Fibroblast of skin of right quadriceps (primary cell): ENCODE measurements at places on chromosomes 5 and 9.

GRCh38 chr9:12497790-12498189 lies 195.4 kb upstream of the TYRP1 start:
- DNase-seq: no peak

DNA sequence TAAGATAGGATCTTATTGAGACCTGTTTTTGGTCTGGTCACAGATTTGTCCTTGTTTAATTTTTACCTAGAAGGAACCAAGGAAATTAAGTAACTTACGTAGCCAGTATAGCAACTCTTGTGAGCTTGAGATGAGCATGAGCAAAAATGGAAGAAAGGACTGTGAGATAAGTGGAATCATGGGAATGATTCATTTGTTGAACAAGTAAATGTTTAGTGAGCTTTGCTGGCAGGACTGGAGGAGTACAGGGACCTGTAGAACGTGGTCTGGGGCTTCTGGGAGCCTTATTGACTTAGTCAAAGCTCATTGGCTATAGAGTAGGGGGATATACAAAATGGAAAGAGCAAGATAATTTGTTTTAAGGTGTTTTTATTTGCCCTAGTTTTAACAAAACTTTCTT lies 3.0 kb downstream of the RAD23B start:
- DNase-seq: no peak

- DNase-seq: no peak
These were observed 380.5 kb downstream of the RASEF start for GRCh38 chr9:82682431-82682830.

DNA sequence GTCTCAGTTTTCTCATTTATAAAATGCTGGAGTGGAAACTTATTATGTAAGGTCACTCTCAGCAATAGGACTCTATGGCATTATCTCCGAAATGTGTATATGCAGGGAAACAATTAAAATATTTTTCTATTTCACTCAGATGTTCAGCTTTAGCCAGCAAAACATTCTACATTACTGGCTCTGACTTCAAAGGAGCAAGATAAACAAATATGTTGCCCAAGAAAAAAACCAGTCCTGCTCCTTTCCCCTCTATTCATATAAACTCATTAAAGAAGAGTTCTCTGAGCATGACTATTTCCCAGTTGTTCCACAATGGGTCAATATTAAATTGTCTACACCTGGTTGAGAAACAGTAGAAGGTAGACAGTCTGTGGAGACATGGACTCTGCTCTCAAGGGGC lies 155.0 kb downstream of the NPR3 start:
- peak; percentile 18 for DNase-seq

- no peak for DNase-seq
These were observed at the start of gene MUSK for GRCh38 chr9:110668570-110669167. Gene MUSK (plus strand): TSS chr9:110668791. CDS start chr9:110668905, 114 bp downstream.

DNA sequence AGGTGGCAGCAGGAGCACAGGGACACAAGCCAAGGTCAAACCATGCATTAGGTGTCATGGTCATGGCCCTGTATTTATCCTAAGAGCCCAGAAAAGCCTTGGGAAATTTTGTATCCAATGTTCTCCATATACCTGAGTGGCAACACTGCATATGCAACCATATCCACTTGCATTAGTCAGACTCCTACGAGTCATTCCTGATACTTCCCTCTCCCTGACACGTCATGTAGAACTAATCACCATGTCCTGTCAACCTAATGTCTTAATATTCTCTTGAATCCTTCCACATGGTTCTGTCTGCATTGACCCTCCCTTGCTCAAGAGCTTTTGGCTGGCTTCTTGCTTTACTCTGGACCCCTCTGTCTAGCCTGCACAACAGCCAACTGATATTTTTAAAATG lies 9.4 kb downstream of the SCGB3A2 start:
- DNase-seq: peak; percentile 8

DNA sequence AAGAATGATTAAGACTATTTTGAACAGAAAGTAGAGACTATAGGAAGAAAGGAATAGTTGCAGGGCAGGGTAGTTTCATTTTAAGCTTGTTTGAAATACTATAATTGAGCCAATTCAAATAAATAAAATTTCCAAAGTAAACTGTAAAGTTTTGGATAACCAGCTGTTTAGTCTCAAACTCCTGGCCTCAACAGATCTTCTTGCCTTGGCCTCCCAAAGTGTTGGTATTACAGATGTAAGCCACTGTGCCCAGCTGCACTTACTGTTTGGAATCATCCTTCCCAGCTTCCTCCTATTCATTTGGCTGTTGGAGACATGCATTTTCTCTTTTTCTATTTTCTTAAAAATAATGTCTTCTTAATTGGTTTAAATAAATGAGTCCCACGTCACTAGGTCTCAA lies 231.0 kb downstream of the NNT start:
- no peak for DNase-seq

DNA sequence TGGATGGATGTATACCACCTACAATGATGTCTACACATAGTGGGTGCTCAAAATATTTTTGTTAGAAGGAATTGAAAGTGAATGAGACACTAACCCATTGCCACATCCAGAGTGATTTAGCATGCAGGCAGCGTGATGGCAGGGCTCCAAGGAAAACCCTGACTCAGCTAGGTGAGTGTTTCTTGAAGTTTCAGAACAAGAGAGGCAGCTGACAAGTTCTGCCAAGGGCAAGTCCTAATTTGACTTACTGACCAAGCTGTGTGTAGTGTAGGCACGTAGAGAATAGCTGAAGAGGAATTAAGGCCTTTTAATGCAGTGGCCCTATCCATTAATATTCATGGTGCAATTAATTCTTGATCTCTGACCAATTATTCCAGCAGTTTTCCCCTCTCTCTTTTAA lies 107.8 kb upstream of the ATP10B start:
- peak; percentile 9 for DNase-seq

DNA sequence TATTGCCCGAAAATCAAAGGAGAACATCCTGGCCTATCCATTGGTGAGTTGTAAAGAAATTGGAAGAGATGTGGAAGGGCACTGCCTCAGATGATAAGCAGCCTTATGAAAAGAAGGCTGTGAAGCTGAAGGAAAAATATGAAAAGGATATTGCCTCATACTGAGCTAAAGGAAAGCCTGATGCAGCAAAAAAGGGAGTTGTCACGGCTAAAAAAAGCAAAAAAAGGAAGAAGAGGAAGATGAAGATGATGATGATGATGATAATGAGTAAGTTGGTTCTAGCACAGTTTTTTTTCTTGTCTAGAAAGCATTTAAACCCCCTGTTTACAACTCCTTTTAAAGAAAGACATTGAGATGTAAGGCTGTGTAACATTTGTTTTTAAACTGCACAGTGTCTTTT lies 59.8 kb upstream of the ZBED3 start:
- no peak for DNase-seq

GRCh38 chr5:136638084-136638483 lies 272.7 kb upstream of the TRPC7 start:
- no peak for DNase-seq

- DNase-seq: peak; percentile 6
These were observed 226.4 kb downstream of the EFNA5 start for GRCh38 chr5:107444300-107444699.

- DNase-seq: peak; percentile 57
These were observed 60.7 kb downstream of the NRG2 start for GRCh38 chr5:139982157-139982974.

- DNase-seq: peak; percentile 68
These were observed 244.2 kb upstream of the PIK3R1 start for GRCh38 chr5:67971223-67971830.

DNA sequence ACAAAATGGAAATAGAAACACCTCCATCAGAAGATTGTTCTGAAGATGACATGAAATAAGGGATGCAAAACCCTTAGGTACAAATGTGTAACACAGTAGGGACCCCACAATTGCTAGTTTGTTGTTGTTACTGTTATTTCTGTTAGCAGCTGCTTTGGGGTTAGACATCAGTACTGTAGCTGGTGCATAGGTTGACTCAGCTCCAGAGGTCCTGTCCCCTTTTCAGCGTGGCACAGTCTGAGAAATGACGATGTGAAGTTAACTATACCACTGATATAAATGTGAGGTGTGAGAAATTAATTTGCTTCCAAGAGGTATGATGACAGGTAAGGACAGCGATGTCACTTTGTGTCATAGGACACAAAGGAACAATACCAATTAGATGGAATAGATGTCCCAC lies 384.6 kb upstream of the KLF4 start:
- DNase-seq: no peak

GRCh38 chr5:79878721-79879336 lies 112.2 kb downstream of the MTX3 start:
- DNase-seq: no peak

DNA sequence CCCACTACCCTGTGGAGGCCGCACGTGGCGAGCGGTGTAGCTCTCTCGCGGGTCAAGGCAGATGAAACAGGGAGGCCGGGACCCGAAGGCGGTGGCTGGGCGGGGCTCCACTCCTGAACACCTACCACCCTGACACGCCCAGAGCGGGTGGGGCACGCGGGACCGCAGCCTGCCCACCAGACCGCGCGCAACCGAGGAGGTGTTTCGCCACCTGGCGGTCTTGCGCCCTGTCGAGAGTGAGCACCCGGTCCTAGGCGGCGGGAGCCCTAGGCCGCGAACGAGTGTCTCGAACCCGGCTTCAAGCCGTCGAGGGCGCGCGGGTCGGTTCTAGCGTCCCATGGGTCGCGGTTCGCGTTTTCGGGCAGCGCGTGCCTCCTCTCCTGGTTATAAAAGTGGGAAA lies 2.2 kb upstream of the EXOSC3 start:
- no peak for DNase-seq

DNA sequence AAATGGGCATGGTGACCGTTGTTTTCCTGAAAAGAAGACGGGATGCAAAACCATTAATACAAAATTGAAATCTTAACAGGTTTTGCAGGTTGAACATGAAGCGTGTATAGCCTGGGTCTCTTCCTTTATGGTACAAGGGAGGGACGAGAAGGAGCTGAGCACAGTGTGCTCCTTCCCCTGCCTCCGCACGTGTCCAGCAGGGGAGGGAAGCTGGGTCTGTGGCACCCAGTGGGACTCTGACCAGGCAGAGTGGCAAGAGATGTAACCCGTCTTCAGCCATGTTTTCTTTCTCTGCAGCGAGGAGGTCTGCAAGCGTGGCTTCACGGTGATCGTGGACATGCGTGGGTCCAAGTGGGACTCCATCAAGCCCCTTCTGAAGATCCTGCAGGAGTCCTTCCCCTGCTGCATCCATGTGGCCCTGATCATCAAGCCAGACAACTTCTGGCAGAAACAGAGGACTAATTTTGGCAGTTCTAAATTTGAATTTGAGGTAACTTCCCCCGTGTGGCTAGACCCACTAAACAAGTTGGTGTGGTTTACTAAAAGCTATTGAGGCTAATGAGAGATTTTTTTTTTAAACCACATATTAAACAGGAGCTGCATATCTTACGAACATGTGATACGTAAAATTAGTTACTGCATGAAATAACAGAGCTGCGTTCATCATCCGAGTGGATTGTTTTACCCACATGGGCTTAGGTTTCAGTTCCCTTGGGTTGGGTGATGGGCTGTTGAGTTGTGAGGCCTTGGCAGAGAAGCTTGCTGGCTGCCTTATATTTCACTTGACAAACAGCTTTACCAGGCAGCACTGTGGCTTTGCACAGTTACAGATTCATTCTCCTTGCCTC lies 143.7 kb downstream of the TRIO start:
- no peak for DNase-seq

DNA sequence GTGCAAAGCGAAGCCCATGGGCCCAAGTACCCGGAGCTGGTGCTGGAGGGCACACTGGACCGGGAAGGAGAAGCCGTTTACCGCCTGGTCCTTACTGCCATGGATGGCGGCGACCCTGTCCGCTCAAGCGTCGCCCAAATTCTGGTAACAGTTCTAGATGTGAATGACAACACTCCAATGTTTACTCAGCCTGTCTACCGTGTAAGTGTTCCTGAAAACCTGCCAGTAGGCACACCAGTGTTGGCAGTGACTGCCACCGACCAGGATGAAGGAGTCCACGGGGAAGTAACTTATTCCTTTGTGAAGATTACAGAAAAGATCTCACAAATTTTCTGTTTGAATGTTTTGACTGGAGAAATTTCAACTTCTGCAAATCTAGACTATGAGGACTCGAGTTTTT lies 936 bp downstream of the PCDHGA6 start:
- DNase-seq: no peak

- DNase-seq: peak; percentile 78
These were observed at the start of gene SEMA5A for GRCh38 chr5:9545992-9546851. Gene SEMA5A (minus strand): TSS chr5:9546075. CDS start chr5:9379946, 166,129 bp downstream.

GRCh38 chr5:53071738-53072137 lies 37.8 kb downstream of the MOCS2 start:
- peak; percentile 84 for DNase-seq

DNA sequence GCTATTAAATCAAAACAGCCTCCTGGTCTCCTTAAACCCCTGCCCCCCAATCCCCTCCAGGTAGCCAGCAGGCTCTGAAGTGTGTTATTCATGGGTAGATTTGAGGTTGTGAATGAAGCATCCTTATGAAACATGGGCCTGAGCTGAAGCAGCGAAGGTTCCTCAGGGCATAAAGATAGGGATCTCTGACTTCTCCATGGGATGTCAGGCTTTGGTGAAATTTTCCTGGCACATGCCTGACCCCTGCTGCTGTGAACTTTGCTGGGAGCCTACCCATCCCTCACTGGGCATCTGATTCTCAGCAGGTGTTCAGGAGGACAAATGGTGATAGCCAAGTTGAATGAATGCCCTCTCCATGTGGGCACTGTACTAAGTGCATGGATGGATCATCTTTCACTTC lies 250.3 kb downstream of the ASTN2 start:
- DNase-seq: no peak

GRCh38 chr5:10586008-10586407 lies 22.1 kb downstream of the ANKRD33B start:
- no peak for DNase-seq

GRCh38 chr9:131739959-131740648 lies at the start of gene RAPGEF1:
Gene RAPGEF1 (minus strand): TSS chr9:131740076. CDS start chr9:131739830, 246 bp downstream.
- peak; percentile 41 for DNase-seq

DNA sequence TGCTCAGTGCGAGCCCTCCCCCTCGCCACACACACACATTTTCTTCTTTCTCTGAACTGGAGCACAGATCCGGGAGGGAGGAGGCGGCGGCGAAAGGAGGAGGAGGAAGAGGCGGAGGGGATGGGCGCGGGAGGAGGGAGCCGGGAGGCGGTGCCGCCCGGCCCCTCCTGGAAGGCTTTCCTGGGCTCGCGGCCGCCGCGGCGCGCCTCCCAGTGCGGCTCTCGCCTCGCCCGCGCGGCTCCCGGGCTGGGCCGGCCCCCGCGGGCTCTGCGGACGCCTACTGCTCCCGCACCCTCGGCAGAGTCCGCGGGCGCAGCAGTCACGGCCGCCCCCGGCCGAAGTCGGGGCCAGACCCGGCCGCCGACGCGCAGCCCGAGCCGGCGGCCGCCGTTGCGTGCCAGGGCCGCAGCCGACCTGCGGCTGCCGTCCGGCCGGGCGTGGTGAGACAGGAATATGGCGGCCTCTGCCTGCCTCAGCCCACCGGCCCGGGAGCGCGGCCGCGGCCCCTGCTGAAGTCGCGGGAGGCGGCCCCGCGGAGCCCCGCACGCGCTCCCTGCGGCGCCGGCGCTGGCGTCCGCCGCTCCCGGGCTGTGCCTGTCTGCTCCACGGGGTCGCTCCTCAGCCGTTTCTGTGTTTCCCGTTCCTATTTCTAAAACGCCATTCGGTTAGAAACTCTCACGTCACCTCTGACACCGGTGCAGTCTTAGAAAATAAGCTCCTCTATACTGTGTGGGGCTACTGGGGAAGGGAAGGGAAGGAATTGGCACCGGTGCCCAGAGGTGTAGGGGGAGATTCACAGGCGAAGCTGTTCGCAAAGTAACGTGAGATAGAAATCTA lies 500 bp upstream of the GNAQ start:
- DNase-seq: peak; percentile 96

- DNase-seq: no peak
These were observed 64.8 kb downstream of the ATP10B start for GRCh38 chr5:160787240-160787639.

GRCh38 chr9:126024581-126025230 lies 277.5 kb downstream of the PBX3 start:
- no peak for DNase-seq

GRCh38 chr5:76175821-76176403 lies 92.7 kb downstream of the SV2C start:
- DNase-seq: no peak
